ENCODE measurements at places on chromosomes 3 and 15. TPM values are rescaled to one million over a fixed set of nuclear protein-coding genes. Genes with fewer than 3 reads are reported as not detected.

The CADM2 gene
- total RNA-seq, result 0.32 TPM

The BCHE gene
- 1.6 TPM for total RNA-seq

The GPR149 gene
- total RNA-seq, result not detected

The CMSS1 gene
- 8.6 TPM for total RNA-seq

- no peak for DNase-seq
Measured at GRCh38 chr3:139357899-139358298, 14.1 kb downstream of the MRPS22 start.
